ENCODE measurements at places on chromosomes 1 and 21.

DNA sequence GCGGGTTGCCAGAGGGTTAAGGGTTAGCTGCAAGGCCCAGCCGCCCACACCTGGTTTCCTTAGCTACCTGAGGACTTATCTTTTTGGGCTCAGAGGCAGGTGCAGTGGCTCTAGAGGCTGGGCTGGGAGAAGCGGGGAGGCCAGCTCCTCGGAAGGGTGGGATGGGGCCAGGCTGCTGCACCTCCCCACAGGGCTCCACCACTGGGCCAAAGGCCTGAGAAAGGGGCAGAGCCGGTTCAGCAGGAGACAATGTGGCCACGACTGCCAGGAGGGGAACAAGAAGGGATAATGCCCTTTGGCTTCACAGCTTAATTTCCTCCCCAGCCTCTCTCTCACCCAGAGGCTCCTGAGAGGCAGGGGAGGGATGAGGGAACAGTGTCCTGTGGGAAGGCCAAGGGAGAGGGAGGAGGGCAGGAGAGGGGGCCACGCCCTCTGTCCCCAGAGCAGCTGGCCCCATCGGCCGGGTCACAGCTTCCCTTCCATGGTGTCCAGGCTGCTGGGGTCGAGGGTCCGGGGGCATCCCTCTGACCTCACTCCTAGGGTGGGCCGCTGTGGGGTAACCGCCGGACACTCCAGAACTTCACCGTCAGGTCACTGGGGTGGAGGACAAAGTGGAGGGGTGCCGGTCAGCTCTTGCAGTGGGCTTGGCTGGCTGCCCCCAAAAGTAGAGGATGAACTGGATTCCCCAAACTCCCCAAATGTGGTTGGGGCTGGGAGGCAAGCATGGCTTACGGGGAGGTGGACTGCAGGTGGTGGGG is 50.4 kb downstream of the KIF21B start:
- DNase-seq, result no peak

DNA sequence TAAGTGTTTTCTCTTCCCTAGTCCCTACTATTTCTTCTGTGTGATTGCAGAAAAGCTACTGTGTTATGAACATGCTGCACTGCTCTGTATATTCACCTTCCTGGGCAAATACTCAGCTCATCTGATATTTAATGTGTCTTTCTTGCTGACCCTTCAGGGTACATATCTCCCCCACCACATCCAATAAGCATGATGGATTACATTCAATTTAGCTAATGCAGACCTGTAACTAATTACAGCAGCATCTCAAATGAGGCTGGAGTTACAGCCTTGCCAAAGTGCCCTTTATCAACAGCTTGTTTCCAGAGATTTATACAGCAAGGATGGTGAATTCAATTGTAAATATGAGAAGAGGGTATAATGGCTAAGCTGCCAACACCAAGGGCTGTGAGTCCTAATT is 144.0 kb downstream of the KCNH1 start:
- peak; percentile 91 for DNase-seq

- DNase-seq, result no peak
These were observed 84.8 kb upstream of the ZNF648 start for GRCh38 chr1:182146286-182146685.

- DNase-seq, result peak; percentile 34
These were observed 1.5 kb downstream of the MORC3 start for GRCh38 chr21:36321325-36322082.

GRCh38 chr1:163307479-163308171 is 14.1 kb upstream of the NUF2 start:
- DNase-seq, result no peak

- DNase-seq, result peak; percentile 32
These were observed 1.4 kb downstream of the MACO1 start for GRCh38 chr1:25431955-25432719.

- DNase-seq, result no peak
These were observed 33.0 kb downstream of the HHAT start for GRCh38 chr1:210361665-210362064.

DNA sequence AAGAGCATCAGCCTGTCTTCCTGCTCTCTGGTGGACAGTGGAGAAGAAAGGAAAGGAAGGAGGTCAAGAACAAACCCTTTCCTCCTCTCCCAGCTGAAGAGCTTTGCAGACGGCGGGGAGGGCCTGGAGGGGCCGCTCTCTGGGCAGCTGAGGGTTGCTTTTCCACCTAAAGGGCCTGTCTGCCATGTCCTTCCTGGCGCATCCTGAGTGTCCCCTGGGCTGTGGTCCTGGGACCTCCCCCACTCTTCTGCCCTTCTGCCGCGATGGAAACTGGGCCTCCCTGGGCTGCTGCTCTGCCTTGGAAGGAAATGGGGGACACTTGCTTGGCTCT is 107.0 kb downstream of the ETS2 start:
- no peak for DNase-seq

GRCh38 chr21:35204850-35205541 is 155.9 kb upstream of the RUNX1 start:
- DNase-seq, result no peak

- DNase-seq, result no peak
These were observed 34.9 kb upstream of the ZNF362 start for GRCh38 chr1:33221385-33221758.

GRCh38 chr1:209652873-209653401 is 712 bp upstream of the LAMB3 start:
- peak; percentile 16 for DNase-seq

DNA sequence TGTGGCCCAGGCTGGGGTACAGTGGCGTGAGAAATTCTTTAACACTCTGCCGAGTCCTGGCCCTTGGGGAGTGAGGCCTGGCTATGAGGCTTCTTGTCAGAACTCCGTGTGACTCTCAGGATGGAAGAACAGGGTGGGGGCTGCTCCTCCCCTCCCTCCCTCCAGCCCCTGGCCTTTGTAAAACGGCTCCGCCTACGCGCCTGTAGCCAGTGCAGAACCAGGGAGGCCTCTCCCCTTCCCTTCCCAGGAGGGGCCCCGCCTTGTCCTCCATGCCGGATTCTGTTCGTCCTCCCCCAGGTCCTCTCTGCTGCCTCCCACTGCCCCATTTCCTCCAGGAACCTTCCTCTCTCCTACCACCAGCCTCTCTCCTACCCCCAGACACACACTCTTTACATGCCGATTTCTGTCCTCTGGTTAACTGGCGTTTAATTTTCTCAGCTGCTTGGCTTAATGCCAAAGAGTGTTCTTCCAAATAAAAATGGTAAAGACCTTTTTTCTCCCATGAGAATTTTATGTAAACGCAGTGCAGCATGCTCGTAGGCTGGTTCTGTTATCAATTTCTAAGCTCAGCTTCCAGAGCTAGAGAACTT is 21.0 kb downstream of the PDE9A start:
- DNase-seq, result peak; percentile 21
